AG04450 (cell line): ENCODE measurements at places on chromosomes 6 and 20.

DNA sequence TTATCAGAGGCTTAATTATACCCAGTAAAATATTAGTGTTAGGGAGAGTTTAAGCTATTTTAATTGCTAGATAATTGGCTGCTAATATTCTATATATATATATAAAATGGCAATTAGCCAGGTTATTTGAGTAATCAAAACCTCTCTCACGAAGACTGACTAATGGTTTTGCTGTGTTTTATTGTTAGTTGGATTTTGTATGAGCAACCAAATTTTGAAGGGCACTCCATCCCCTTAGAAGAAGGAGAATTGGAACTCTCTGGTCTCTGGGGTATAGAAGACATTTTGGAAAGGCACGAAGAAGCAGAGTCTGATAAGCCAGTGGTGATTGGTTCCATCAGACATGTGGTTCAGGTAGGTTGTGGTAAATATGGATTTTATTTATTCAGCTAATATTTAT lies 102.2 kb downstream of the RTN4IP1 start:
- DNase-seq, result no peak

GRCh38 chr6:120938164-120938875 lies 396.0 kb downstream of the TBC1D32 start:
- no peak for DNase-seq

DNA sequence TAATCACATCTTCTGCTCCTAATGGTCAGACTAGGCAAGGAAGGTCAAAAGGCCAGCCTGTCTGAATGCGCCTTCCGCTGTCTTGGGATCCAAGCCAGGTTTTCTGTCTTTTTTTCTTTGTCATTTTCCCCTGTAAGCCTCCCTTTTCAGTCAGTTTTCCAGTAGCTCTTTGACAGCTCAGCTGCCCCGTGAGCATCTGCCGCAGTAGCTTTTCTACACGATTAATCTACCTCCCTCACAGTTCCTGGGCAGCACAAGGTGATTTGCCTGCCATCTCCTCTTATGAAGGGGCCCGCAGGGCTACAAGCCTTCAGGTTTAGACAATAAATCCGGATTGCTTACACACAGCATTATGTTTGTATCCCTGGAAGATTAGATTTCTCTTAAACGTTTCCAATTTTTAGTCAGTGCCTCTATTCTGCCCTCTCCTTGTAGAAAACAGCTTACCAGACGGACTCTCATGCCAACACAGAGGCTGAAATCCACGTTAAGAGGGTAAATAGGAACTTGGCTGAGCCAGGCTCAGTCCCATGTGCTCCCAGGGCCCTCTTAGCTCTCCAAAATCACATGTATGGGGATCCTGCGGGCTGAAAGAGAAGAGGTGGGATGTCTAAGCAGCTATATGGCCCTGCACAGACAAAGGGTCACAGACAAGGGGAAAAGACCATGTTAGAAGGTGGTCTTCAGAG lies 77.2 kb downstream of the LY86 start:
- no peak for DNase-seq

DNA sequence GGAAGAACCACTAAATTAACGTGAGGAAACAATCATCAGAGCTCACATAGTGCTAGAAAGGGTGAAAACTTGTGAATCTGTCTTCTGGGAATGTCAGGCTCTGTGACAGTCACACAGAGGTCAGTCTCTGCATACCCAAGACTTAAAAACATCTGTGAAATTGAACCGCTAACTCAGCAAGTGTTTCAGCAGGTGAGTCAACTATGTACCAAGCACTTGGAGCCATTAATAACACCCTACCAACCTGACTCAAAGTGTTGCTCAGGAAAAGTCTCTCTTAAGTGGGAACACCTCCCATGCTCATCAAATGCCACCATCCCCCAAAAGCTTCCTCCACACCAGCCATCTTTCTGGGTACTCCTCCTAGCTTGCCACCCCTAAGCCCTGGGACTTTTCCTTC lies 92.3 kb upstream of the CARMIL1 start:
- DNase-seq, result no peak

GRCh38 chr20:19161336-19161735 lies 51.1 kb upstream of the SLC24A3 start:
- no peak for DNase-seq

DNA sequence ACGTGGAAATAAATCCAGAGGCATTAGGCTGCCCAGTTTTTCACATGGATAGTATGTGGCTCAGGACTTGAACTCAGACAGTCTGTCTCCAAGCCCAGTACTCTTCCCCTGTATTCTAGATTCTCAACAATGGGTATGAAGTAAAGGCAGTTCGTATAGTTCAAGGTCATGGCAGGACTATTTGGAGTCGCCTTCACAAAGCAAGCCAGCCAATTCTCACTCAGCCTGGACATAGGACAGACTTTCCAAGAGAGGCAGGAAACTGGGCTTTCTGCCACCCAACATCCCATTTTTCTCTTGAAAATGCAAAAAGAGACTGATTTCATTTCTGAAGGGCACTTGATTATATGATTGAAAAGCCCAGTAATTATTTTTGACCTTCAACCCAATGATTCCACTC lies 111.0 kb downstream of the EDN1 start:
- no peak for DNase-seq

DNA sequence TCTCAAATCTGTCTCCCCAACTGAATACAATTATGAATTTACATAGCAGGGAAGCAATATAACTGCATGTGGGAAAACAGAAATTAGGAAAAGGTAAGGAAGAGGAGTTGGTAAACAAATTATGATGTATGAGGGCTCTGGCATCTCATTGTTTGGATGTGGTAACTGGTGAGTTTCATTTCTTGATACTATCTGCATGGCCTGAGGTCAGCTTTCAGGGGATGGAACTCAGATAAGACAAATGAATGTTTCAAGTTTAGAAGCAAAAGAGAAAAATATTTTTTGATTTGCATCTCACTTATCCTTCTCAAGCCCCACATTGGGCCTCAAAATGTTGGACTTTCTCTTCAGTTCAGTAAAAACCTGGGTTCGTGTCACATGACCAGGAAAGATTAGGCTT lies 302.2 kb upstream of the GJE1 start:
- no peak for DNase-seq

DNA sequence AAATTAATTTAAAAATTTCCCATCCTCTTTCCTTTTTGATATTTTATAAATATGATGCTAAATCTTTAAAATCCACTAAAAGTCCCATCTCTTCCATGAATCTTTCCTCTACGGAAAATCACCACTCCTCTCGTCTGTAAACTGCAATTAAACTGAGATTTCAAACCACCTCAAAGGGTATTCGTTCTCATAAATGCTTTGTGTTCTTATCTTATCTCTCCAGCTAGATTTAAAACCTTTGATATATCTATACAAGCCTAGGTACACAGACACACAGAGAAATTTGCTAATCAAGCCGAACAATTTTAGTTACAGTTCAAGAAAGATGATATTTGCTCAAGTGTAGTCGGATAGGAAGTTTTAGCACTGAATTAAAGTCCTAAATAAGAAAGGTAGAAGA lies 214.6 kb upstream of the PRDM1 start:
- DNase-seq, result no peak

DNA sequence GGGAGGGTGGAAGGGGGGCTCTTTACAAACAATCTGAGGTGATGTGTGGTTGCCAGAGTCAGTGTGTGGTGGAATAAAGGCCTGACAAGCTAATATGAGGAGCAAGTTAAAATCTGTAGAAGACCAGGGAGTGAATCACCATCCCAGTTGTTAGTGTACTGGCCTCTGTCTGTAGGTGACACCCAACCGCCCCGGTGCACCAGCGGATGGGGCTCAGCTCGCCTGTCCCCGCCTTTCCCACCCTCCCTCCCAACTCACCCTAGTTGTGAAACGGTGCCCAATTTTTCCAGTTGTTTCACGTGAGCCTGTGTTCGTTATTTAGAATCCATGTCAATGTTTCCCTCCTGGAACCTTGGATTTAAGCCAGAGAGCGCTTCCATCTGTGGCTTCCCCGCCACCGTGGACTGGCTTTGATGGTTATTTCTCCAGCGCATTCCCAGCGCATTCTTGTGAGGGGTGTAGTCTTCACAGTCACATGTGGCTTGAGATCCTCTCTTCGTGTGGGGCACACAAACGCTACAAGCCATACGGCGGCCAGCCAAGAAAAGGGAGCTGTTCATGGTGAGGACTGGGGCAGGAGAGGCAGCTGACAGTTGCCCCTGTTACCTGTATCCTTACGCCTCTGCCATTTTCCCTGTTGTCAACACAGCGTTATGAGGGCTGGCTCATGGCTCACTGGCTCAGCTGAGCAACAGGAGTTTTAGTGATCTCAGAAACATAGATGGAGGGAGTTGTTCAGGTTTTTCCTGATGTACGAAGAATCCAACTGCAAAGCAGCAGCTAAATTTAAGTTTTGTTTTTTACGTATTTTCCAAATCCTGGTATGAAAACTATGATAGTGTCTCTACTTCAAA lies 137.6 kb downstream of the ZDHHC14 start:
- no peak for DNase-seq

GRCh38 chr6:10418862-10419748 lies 4.2 kb upstream of the TFAP2A start:
- no peak for DNase-seq

DNA sequence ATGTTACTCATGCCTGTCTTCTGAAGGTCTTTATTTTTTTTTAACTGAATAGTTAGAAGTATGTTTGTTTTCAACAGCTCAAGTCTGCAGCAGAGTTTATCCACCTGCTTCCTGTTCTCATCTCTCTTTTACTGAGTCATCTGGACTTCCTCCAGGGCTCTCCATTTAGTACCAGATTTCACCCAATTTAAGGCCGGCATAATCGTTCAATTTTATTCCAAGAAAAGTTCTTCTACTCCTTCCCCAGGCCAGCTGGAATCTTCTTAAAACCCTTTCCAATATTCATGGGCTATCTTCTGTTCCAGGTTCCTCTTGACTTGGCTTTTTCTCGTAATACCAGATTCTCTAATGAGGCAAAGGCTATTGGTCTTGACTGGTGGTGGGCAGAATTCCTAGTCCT lies 79.0 kb upstream of the LAMA2 start:
- peak; percentile 63 for DNase-seq

DNA sequence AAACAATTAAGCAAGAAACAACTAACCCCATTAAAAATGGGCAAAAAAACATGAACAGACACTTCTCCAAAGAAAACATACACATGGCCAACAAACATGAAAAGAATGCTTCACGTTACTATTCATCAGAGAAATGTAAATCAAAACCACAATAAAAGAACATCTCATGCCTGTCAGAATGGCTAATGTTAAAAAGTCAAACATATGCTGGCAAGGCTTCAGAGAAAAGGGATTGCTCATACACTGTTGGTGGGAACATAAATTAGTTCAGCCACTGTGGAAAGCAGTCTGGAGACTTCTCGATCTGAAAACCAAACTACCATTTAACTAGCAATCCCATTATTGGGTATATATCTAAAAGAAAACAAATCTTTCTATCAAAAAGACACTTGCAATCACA lies 217.5 kb downstream of the TINAG start:
- DNase-seq, result peak; percentile 3
